Iris pigment epithelial cell (primary cell): ENCODE measurements at places on chromosomes 6 and 20.

DNA sequence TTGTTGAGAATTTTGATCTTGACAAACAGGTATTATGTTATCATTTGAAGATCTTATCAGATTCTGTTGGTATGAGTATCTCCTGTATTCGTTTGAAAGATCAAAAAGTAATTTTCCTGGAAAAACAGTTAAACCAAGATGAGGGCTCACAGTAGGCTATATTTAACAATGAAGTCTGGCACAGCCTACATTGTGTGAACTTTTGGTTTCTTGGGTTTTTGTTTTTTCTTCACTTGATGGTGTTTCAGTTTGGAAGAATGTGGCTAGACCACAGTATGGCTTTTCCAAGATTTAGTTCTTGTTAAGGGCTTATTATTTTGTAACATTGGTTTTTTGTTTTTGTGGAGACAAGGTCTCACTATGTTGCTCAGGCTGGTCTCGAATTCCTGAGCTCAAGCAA lies 306.4 kb downstream of the CDKAL1 start:
- DNase-seq: peak; percentile 85

- no peak for DNase-seq
Measured at GRCh38 chr6:209432-210103, 82.7 kb upstream of the DUSP22 start.

DNA sequence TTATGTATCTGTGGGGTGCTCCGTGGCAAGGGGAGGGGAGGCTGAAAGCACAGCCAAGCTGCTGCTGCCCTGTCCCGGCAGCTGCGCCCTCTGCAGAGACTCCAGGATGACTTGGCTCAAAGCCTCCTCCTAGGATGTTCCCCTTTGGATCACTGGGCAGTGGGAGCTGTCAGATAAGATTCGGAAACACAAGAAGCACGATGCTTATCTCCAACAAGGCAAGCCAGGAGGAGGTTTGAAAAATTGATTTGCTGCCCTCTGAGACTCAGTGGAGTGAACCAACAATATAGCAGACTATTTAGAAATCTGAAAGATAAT lies 776.4 kb downstream of the C6orf118 start:
- no peak for DNase-seq

DNA sequence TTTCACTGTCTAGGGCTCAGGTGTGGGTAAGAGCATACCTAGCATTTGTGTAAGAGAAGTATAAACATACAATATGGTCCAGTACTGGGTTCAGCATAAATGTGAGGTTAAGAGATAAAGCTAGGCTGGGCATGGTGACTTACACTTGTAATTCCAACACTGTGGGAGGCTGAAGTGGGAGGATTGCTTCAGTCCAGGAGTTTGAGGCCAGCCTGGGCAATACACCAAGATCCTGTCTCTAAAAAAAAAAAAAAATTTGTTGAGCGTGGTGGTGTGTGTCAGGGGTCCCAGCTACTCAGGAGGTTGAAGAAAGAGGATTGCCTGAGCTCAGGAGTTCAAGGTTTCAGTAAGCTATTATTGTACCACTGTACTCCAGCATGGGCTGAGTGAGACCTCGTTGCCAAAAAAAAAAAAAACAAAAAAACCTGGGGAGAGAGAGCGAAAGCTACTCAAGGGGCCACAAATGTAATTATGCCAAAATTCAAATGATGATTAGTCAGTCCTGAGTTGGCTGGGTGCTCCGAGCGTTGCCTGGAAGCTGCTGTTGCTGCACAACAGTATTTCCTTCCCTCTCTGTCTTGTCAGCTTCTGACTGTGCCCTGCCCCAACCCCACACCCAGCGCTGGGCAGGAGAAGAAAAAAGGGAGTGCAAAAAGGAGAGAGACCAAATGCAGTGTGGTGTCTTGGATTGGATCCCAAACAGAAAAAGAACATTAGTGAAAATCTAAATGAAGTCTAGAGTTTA lies 24.0 kb downstream of the CMTR1 start:
- DNase-seq: peak; percentile 88

- DNase-seq: peak; percentile 34
Measured at GRCh38 chr20:40991181-40991889, 37.3 kb upstream of the TOP1 start.

DNA sequence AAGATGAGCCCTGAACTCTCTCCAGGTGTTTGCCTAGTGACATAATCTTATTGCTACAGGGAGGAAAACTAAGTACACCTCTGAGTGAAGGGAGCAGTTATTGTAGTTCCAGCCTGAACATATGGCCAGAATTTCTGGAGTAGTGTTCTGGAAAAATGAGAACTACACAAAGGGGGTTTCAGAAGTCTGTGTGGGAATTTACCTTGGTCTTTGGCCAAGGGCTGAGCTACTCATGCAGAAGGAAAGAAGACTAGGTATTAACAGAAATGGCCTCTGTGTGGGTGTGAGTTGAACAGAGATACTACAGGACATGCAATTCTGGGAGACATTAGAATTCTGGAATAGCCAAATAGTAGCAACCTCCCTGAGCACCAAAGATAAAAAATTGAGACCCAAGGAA lies 1009.7 kb upstream of the GJE1 start:
- DNase-seq: no peak

DNA sequence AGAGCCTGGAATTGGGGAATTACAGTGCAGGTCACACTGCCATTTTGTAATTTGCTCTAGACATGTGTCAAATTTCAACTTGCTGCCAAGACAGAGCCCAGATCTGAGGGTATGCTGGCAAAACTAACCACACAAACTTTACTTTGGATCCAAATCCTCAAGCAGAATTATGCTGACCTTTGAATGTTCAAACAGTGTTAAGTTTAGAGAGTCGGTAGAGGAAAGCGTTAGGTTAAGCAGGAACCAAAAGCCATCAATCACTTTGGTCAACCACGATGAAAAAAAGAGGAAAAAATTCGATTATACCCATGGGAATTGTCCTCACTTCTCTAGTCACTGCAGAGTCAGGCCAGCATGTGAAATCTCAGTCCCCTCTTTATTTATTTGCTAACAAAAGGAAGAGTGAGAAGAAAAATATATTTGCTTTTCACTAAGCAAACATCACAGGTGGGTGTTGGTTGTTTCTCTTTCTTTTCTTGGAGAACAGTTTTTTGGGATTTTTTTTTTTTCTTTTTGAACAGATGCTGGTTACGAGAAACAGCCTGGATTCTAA lies 105.1 kb upstream of the ADGRF1 start:
- DNase-seq: no peak

- DNase-seq: no peak
Measured at GRCh38 chr20:41551011-41551705, 67.0 kb downstream of the CHD6 start.
